ENCODE measurements at places on chromosomes 2 and 18.

DNA sequence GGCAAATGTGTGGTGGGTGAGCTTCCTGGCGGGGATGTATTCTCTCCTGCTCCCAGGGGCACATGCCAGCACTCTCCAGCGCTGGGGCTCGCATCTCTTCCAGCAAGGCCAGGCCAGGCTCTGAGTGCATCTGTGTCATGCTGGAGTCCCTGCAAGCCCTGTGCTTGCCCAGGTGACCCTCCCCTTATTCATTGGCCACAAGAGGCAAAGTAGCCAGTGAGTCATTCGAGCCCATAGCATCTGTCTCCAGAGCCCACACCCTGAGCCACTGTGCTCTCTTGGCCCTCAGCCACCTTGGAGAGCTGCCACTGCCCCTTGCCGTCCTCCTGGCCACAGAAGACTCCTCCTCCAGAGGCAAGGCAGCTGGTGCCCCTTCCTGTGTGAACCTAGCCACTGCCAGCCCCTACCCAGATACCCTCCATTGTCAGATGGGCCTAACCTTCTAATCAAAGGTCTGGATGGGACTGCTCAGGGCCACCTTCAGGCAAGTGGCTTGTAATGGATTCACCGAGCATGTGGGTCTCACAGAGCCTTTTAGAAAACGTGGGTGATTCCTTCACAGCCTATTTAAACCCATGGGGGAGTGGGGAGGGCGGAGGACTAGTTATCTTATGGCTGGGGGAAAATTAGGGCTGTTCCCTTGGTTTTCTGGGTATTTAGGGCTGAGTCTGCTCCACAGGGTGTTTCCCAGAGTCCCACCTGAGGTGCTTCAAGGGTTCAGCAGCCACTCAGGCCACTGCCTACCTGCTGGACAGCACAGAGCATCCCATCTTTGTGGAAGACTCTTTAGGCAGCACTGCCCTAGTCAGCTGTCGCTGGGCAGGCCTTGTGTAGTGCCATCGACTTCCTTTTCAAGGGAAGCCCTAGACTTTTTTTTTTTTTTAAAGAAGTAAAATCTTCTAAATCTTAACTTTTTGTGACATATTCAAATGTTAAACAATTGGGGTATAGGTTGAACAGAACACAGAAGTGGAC is 137.4 kb downstream of the ACOXL start:
- peak overlapping the region; percentile 43 for H3K27ac ChIP-seq
- H3K27me3 ChIP-seq, result peaks cover 11% of the 10 kb centered on the region
- no peak for DNase-seq
- no peaks in the 10 kb centered on the region for H3K36me3 ChIP-seq
- H3K4me3 ChIP-seq, result no peak overlapping the region
- peaks cover 61% of the 10 kb centered on the region for H3K4me1 ChIP-seq

GRCh38 chr2:71829008-71829407 is 318.7 kb downstream of the CYP26B1 start:
- H3K36me3 ChIP-seq, result no peaks in the 10 kb centered on the region
- no peak for DNase-seq
- no peak overlapping the region for H3K4me3 ChIP-seq
- H3K4me1 ChIP-seq, result no peaks in the 10 kb centered on the region
- H3K27ac ChIP-seq, result no peak overlapping the region

GRCh38 chr2:8684540-8684877 is 2.7 kb downstream of the ID2 start:
- DNase-seq, result no peak
- peaks cover 37% of the 10 kb centered on the region for H3K4me1 ChIP-seq
- peaks cover 26% of the 10 kb centered on the region for H3K36me3 ChIP-seq

GRCh38 chr2:236790963-236791362 is 221.3 kb downstream of the ACKR3 start:
- H3K27me3 ChIP-seq, result peaks cover 20% of the 10 kb centered on the region
- no peaks in the 10 kb centered on the region for H3K36me3 ChIP-seq
- no peak overlapping the region for H3K4me3 ChIP-seq
- no peak for DNase-seq
- H3K27ac ChIP-seq, result no peak overlapping the region
- H3K4me1 ChIP-seq, result no peaks in the 10 kb centered on the region

- no peaks in the 10 kb centered on the region for H3K27me3 ChIP-seq
- peak overlapping the region; percentile 78 for H3K27ac ChIP-seq
- peaks cover 21% of the 10 kb centered on the region for H3K4me1 ChIP-seq
- peak; percentile 84 for DNase-seq
- no peaks in the 10 kb centered on the region for H3K36me3 ChIP-seq
Measured at GRCh38 chr2:27703638-27704341, 40.1 kb downstream of the SLC4A1AP start.

DNA sequence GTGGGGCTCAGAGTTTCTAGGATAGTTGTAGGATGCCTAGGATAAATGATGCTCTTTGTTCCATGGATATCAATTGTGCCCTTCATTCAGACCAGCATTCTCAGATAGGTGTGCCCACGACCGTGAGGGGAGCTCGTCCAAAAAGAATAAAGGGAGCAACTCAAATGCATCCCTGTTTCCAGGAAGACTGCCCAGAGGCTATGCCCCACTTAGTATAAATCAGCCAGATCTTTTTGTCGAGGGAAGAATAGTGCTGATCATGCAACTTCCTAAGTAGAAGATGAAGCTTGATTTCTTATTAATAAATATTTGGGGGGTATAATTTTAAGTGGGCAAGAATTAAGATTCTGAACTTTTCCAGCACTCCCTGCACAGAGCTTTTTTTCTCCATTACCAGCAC is 450.2 kb downstream of the ARHGAP15 start:
- H3K27ac ChIP-seq, result no peak overlapping the region
- no peak for DNase-seq
- no peak overlapping the region for H3K4me3 ChIP-seq
- H3K4me1 ChIP-seq, result peaks cover 36% of the 10 kb centered on the region

GRCh38 chr2:233800208-233800607 is 22.1 kb downstream of the MROH2A start:
- H3K4me1 ChIP-seq, result peaks cover 3% of the 10 kb centered on the region
- peaks cover 29% of the 10 kb centered on the region for H3K27me3 ChIP-seq
- DNase-seq, result no peak
- no peak overlapping the region for H3K27ac ChIP-seq
- no peak overlapping the region for H3K4me3 ChIP-seq
- H3K36me3 ChIP-seq, result no peaks in the 10 kb centered on the region

DNA sequence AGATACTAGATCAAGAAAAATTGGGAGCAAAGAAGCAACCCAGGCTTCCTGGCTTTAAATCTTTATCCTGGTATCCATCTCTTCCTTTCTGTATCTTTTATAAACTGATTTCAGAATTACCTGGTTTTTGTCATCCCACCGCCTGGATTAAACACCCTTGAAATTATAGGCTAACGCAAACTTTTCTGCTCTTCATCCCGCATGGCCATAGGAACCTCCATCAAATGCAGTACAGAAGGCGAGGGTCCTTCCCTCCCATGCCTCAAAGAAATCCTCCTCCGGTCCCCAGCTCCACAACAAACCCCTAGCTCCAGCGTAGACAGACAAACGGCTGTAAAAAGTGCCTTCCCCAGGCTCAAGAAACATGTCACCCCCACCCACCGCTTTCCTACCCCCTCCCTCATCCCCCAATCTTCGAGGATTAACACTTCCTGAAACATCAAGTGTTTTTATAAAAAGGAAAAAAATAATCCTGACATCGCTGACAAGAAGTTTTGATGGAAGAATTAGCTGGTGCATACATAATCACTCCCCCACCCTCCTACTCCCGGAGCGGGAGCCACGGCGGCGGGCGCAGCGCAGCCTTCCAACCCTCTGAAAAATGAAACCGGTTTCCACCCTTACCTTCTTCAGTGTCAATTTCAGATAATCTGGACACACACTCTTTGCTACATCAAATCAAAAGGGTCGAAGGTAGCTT is 7.6 kb downstream of the DLX1 start:
- H3K36me3 ChIP-seq, result peaks cover 6% of the 10 kb centered on the region
- peak overlapping the region; percentile 82 for H3K4me3 ChIP-seq
- no peak for DNase-seq
- H3K27me3 ChIP-seq, result peaks cover 60% of the 10 kb centered on the region

- H3K27ac ChIP-seq, result peak overlapping the region; percentile 22
- peaks cover 39% of the 10 kb centered on the region for H3K4me1 ChIP-seq
- H3K36me3 ChIP-seq, result peaks cover 39% of the 10 kb centered on the region
- no peak for DNase-seq
- peak overlapping the region; percentile 1 for H3K4me3 ChIP-seq
Measured at GRCh38 chr2:196144513-196145126, 26.8 kb downstream of the STK17B start.

DNA sequence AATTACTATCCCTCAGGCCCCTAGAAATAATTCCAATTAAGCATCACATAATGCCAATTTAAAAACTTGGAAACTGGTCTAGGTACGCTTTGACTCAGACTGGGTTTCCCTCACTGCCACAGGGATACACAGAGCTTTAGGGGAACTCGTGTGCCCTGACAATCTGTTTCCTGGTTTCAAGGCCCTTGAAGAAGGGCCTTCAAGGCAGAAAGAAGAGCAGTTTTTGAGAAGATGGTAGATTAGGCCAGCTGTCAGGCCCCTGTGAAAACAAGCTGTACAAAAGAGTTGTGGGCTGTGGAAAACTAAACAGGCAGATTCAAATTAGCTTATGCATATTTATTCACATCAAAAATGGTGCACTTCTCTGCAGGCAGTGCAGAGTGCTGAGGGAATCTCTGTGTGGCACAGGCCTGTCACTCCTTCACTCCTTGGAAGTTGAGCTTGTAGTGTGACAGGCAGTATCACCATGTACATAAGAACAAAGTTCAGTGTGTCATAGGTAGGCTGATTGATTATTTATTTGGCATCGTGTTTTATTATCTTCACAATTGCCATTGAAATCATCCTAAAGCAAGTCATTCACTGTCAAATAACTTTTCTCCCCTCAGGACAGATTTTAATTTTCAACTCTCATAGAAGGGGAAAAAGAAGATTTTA is 614.4 kb upstream of the GYPC start:
- no peaks in the 10 kb centered on the region for H3K27me3 ChIP-seq
- no peaks in the 10 kb centered on the region for H3K4me1 ChIP-seq
- no peak overlapping the region for H3K27ac ChIP-seq
- H3K36me3 ChIP-seq, result no peaks in the 10 kb centered on the region
- no peak overlapping the region for H3K4me3 ChIP-seq

DNA sequence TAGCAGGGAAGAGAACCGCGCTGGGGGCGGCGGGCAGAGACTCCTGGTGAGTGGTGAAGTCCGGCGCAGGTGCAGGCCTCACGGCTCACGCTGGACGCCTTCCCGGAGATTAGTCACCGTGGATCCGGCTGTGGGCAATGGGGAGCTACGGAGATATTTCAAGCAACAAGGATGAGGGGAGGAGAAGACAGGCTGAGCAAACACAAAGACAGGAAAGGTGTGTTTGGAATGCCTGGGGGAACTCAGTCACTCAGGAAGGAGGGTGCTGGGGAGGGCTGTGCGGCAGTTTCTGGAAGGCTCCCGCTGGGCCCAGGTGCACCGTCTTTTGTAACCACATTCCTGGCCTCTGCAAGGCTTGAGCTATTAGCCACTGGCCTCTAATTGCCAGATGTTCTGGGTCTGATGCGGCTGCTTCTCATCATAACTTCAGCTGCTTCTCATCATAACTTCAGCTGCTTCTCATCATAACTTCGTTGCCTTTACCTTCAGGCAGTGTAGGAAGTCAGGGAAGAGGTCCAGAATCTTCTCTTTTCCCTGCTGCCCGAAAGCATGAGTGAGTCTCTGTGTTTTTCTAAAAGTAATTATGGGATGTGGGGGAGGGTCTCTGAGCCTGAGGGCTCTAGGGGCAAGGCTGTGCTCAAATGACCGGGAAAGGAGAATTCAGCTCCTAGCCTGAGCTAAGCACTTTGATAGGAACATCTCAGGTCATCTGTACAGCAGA is 118.9 kb downstream of the PXDN start:
- peak; percentile 13 for DNase-seq
- H3K4me3 ChIP-seq, result no peak overlapping the region
- H3K27ac ChIP-seq, result no peak overlapping the region
- peaks cover 10% of the 10 kb centered on the region for H3K27me3 ChIP-seq
- H3K4me1 ChIP-seq, result no peaks in the 10 kb centered on the region

- no peak overlapping the region for H3K27ac ChIP-seq
- no peaks in the 10 kb centered on the region for H3K4me1 ChIP-seq
- H3K36me3 ChIP-seq, result no peaks in the 10 kb centered on the region
- no peak overlapping the region for H3K4me3 ChIP-seq
- peak; percentile 41 for DNase-seq
Measured at GRCh38 chr2:240788482-240788881, 31.5 kb downstream of the KIF1A start.

DNA sequence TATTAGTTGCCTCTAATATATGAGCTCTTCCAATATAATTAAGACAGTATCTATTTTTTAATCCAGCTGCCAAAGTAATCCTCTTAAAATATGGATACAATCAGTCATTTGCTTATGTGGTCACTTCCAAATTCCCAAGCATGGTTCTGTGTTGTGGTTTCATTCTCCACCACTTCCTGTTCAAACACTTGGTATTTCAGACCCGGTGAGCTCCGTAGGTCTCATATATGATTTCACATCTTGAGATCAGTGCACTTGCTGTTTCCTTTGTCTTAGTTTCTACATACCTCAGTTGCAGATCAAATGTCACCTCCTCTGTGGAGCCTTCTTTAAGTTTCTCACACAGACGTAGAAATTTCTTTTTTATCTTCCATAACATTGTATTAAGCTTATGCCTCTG is 254.2 kb downstream of the KCNS3 start:
- H3K27ac ChIP-seq, result no peak overlapping the region
- DNase-seq, result no peak
- H3K4me3 ChIP-seq, result no peak overlapping the region
- H3K27me3 ChIP-seq, result peaks cover 6% of the 10 kb centered on the region

DNA sequence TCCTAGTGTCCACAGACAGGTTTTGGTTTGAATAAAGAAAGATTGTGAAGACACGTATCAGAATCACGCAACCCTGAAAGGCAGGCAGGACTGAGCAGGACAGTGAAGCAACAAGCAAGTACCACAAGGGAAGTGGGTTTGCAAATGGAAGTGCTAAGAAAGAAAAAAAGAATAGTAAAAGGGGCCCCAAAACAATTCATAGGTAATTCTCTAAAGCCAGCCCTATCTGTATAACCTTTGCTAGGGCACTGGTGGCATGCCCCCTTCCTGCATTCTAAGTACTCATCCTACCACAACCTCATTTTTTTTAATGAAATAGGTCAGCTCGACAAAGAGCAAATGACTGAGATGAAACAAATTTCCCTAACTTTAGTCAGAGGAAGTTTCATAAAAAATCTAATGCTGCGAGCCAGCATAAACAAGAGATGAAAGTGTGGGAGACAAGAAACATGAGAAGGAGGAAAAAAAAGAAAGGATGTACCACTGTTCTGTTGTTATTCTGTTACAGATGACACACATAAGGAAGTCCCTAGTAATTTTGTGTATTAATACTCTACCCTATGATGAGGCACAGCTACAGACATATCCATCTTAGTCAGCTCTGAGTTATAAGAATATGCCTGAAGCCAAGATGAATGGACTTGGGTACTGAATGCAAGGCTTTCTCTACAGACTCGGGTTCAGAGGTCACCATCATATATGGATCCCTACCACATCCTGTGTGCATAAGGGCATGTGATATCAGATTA is 32.2 kb downstream of the IKZF2 start:
- H3K27me3 ChIP-seq, result no peaks in the 10 kb centered on the region
- H3K4me3 ChIP-seq, result peak overlapping the region; percentile 85
- H3K27ac ChIP-seq, result peak overlapping the region; percentile 95
- peak; percentile 81 for DNase-seq
- peaks cover 69% of the 10 kb centered on the region for H3K4me1 ChIP-seq
- no peaks in the 10 kb centered on the region for H3K36me3 ChIP-seq

- H3K36me3 ChIP-seq, result no peaks in the 10 kb centered on the region
- H3K4me1 ChIP-seq, result peaks cover 4% of the 10 kb centered on the region
- peaks cover 22% of the 10 kb centered on the region for H3K27me3 ChIP-seq
- H3K27ac ChIP-seq, result peak overlapping the region; percentile 18
- no peak overlapping the region for H3K4me3 ChIP-seq
Measured at GRCh38 chr2:204177251-204177976, 240.9 kb downstream of the ICOS start.

GRCh38 chr18:45399643-45400042 is 215.6 kb upstream of the SLC14A2 start:
- no peaks in the 10 kb centered on the region for H3K4me1 ChIP-seq
- no peak overlapping the region for H3K4me3 ChIP-seq
- H3K27ac ChIP-seq, result no peak overlapping the region
